ENCODE measurements at places on chromosomes 6 and 20.

- DNase-seq = no peak
Observed at GRCh38 chr6:3290931-3291211, 32.1 kb downstream of the PSMG4 start.

DNA sequence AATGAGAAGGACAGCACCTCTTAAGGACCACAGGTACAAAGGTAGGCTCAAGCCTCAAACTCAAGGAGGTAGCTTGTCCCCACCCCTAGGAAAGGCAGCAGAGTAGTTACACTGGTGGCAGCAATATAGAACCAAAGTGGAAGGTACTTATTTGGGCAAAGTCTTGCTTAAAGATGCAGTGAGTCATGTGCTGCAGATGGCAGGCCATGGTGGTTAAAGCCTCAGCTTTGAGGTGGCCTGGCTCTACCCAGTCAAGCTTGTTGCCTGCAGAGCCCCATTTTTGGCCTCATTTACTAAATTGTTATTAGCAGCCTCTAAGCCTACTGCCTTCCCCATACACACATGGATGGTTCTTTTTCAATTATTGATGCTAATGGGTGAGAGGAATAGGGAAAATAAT lies 146.0 kb downstream of the ELOVL4 start:
- DNase-seq = no peak

DNA sequence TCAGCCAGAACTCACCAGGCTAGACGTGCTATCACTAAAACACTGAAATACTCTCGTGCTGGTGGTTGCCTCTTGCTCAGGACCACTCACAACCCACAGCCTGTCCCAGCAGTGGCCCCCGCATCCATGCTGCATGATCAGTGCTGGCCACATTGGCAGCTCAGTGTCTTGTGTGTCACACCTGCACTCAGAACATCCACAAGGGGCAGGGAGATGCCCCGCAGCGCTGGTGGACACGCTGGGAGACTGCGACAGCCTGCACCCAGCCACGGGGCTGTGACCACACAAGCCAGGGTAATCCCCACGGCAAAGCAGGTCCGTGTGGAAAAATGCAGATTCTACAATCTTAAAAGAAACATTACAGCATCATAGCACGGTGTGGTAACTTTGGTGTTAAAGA lies 23.9 kb upstream of the APMAP start:
- no peak for DNase-seq

DNA sequence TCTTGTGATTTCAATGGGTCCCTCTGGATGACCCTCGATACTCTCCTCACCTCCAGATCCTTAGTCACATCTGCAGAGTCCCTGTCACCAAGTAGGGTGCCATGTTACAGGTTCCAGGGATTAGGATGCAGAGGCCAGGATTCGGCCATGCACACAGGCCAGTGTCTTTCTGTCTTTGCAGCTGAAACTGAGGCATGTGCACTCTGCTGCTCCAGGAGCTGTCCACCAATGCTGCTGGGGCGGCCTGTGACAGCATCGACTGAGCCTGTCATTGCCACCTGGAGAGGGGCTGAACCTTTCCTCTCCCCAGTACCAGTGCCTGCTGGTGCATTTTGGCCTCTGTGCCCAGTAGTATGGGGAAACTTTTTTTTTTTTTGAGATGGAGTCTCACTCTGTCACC lies 4.4 kb upstream of the RBM38 start:
- DNase-seq = no peak

DNA sequence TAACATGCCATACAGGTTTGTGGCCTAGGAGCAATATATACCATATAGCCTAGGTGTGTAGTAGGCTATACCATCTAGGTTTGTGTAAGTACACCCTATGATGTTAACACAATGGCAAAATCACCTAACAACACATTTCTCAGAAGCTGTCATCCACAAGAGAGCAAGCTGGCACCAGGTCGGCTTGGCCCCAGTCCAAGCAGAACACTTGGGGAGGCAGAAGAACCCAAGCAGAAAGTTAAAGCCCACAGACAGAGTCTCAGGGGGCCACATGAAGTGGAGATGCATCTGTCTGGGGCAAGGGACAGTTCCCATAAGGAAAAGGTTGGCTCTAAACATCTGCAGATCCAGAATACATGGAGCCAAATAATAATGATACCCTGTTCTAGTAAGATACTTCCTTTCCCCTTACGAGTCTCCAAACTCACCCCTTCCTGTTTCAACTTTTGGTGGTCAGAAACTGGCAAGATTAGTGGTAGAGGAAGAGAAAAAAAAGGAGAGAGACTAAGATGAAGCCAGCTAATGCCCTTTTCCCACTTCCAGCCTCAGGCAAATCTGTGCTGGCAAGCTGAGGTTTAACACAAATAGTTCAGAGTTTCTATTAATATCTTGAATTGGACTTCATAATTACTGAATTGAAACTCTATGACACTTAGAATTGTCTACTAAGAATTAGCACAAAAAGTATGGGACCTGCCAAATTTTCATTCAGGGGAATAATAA lies 29.5 kb downstream of the TCF21 start:
- no peak for DNase-seq

DNA sequence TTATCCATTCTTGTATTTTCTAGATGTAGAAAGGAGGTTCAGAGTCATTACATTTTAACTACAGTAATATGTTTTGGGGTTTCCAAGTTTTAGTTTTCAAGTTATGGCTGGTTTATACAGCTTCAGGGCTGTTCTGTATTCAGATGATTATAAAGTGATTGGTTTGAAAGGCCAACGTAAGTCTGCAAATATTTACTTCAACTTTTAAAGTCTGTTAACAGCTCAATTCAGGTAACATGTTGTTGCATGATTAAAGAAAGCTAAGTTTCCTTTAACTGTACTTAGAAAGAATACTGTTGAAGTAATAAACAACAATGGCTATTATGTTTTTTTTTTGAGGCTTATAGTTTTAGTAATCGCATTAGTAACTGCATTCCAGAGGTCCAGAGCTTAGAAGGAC lies 22.8 kb upstream of the GCLC start:
- no peak for DNase-seq

- no peak for DNase-seq
Observed at GRCh38 chr6:125346201-125346925, 44.6 kb upstream of the HDDC2 start.

DNA sequence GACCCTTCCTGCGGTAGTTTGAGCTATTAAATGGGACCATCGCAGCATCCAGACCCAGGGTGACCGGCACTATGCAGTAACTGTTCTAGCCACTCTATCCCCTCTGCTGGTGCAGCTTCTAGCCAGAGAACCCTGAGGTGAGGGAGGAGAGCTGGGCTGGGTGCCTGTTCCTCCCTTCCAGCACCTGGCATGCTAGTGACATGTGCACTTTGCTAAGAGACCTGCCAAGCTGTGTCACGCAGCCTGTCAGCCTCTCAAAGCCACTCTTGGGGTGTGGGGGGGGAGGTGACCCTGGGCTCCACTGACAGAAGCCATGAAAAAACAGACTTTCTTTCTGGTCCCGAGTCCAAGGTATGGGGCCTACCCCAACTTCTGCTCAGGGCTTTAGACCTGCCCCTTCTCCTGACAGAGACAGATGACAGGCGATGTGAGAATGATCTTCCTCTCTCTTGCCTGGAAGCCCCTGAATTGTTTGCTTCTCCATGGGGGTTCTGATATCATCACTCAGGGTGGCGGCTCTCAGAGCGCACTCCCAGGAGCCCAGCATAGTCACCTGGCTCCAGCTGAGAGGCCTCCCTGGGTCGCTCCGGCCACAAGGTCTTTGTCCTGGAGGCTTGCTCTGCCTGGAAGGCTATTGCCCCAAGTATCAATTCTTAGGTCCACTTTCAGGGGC lies 47.2 kb upstream of the MLN start:
- no peak for DNase-seq

- DNase-seq = peak; percentile 64
Observed at GRCh38 chr6:32589596-32590449, at the start of gene HLA-DRB1. Gene HLA-DRB1 (minus strand): TSS chr6:32589848. CDS start chr6:32589742, 106 bp downstream.

GRCh38 chr20:24148372-24148771 lies 159.8 kb upstream of the GGTLC1 start:
- DNase-seq = peak; percentile 34

- no peak for DNase-seq
Observed at GRCh38 chr6:96939007-96939805, 14.7 kb downstream of the KLHL32 start.

GRCh38 chr6:162262466-162263196 lies 464.9 kb downstream of the PRKN start:
- no peak for DNase-seq

GRCh38 chr20:53748176-53748575 lies 154.5 kb upstream of the ZNF217 start:
- no peak for DNase-seq

DNA sequence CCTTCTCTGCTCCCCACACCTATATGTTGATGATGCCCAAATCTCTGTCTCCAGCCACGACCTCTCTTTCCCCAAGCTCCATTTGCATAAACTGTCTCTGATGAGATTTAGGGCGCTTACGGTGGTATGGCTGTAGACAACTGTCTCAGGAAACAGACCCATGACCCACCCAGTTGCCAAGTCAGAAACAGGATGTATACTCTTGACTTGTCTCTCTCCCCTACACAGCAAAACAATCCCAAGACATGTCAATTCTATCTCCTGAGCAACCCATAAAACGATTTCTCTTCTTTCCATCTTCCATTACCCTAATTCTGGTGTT lies 13.9 kb downstream of the GNL1 start:
- peak; percentile 63 for DNase-seq

GRCh38 chr6:155126727-155127439 lies 131.8 kb downstream of the TIAM2 start:
- no peak for DNase-seq

- no peak for DNase-seq
Observed at GRCh38 chr6:158160932-158161539, 7.0 kb downstream of the SERAC1 start.

- no peak for DNase-seq
Observed at GRCh38 chr6:97669191-97670031, 386.4 kb upstream of the MMS22L start.

- no peak for DNase-seq
Observed at GRCh38 chr20:34452281-34452982, 63.8 kb upstream of the DYNLRB1 start.

DNA sequence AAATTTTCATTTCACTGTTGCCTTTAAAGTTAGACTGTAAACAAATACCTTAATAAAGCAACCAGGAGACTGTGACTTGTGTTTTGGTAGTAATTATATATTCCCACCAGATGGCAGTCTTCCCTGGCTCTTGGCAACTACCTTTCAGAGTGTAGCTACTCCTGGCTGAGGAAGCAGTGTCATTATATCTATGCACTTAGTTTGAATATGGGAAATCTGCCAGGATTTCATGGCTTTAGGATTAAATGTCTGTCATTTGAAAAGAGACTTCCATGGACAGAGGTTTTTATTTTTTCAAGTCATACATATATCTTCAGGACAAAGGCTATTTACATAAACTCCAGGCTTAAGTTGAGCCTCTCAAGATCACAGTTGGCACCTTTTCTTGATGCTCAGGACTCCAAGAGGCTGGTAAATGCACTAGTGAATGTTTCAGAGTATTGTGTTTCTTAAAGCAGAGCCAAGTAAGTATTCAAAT lies 160.1 kb downstream of the C6orf58 start:
- DNase-seq = peak; percentile 74

Data from CD4-positive, alpha-beta T cell treated with Interleukin-12 subunit alpha and Interleukin-12 subunit beta, for 1 hour (primary cell).